ENCODE measurements at places on chromosomes 6 and 20.

DNA sequence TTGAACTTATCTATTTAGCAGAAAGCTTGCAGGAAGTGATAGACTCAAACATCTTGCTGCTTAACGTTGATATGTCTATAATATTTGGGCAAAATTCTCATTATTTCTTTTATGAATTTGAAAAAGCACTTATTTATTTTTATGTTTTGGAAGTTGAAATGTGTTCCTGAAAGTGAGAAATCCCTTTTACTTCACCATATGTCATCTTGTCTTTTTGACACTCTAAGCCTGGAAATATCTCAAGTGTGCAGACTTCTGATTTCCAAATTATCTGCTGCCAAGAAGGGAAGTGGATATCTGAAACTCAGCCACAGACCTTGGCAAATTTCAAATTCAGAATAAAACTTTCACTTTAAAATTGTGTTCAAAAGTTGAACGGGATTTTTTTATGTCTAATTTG, 368.7 kb upstream of the MANEA start:
- DNase-seq: no peak

- no peak for DNase-seq
These were observed 71.8 kb downstream of the INSM1 start for GRCh38 chr20:20439602-20440190.

GRCh38 chr20:13717631-13718044, 67.1 kb downstream of the ESF1 start:
- no peak for DNase-seq

GRCh38 chr20:36399147-36399968, 93.2 kb downstream of the DLGAP4 start:
- DNase-seq: peak; percentile 5
